Glutamatergic neuron (in vitro differentiated cells): ENCODE measurements at places on chromosomes 12 and 14. TPM values are rescaled to one million over a fixed set of nuclear protein-coding genes. Genes with fewer than 3 reads are reported as not detected.
A peak's percentile ranks its signal among the peaks of the same experiment; 100 is the strongest.

- no peaks in the 10 kb centered on the region for H3K27me3 ChIP-seq
- H3K27ac ChIP-seq: no peak overlapping the region
Observed at GRCh38 chr12:61384511-61384910, 875.7 kb upstream of the USP15 start.

GRCh38 chr14:55356913-55357312, 54.7 kb downstream of the ATG14 start:
- H3K36me3 ChIP-seq: no peaks in the 10 kb centered on the region
- H3K4me1 ChIP-seq: no peaks in the 10 kb centered on the region
- DNase-seq: no peak
- H3K27ac ChIP-seq: no peak overlapping the region
- no peak overlapping the region for H3K4me3 ChIP-seq

DNA sequence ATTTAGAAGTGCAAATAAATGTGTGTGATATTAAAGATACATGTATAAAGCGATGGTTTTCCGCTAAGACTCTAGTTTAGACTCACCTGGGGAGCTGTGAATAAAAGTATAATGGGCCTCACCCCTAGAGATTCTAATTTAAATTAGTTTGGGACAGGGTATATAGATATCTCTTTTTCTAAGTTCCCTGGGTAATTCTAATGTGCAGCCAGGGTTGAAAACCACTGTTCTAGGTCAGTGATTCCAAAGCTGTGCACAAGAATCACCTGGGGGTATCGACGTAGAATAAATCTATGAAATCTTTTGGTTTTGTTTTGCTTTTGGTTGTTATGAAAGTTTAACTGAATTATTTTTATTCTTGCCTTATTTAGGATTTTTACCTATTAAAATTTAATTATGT, 302.1 kb downstream of the KCNH5 start:
- no peak overlapping the region for H3K27ac ChIP-seq
- no peak overlapping the region for H3K4me3 ChIP-seq
- DNase-seq: no peak
- H3K4me1 ChIP-seq: peaks cover 7% of the 10 kb centered on the region
- no peaks in the 10 kb centered on the region for H3K36me3 ChIP-seq

- H3K4me3 ChIP-seq: peak overlapping the region; percentile 68
- peaks cover 54% of the 10 kb centered on the region for H3K4me1 ChIP-seq
Observed at GRCh38 chr14:96754162-96754844, 42.9 kb upstream of the VRK1 start.

DNA sequence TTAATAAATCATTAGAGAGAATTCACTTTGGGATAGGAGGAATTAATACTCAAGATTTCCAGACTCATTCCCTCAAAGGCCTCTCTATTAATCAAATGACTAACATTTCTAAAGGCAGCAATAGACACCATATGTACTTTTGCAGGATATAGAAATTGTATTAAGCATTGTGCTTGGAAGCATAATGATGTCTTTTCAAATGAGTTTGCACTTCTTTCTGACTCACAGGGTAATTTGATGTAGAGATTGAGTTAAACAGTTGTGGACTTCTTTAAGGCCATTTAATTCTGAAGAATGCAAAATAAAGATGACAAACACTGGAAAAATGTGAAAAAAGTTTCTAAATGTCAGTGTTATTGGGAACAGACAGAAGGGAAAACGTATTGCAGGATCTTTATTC, 63.4 kb upstream of the CSRP2 start:
- no peak for DNase-seq
- no peaks in the 10 kb centered on the region for H3K36me3 ChIP-seq
- H3K27ac ChIP-seq: no peak overlapping the region
- H3K4me3 ChIP-seq: no peak overlapping the region

GRCh38 chr12:24562771-24563431, 386.0 kb downstream of the BCAT1 start:
- H3K4me3 ChIP-seq: peak overlapping the region; percentile 98
- no peaks in the 10 kb centered on the region for H3K36me3 ChIP-seq
- H3K4me1 ChIP-seq: peaks cover 15% of the 10 kb centered on the region
- peak; percentile 72 for DNase-seq
- H3K27ac ChIP-seq: peak overlapping the region; percentile 97

DNA sequence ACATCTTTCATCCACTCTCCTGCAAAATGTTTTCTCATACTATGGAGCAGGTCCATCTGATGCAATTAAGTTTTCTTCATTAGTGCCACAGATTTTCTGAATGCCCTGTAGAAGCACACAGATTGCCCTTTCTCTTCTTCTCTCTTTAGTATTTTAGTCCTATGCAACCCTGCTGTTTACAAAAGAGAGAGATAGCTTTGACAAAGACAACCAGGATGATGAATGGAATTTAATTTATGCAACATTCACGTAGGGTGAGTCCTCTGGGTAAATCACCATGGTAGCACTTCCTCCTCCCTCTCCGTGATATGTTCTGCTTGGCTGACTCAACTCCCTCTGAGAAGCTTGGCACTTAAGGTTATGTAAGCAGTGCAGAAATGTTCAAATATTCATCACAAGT, 400.9 kb upstream of the PDE3A start:
- peak overlapping the region; percentile 84 for H3K27ac ChIP-seq
- H3K4me1 ChIP-seq: peaks cover 32% of the 10 kb centered on the region
- H3K36me3 ChIP-seq: no peaks in the 10 kb centered on the region
- no peak for DNase-seq
- H3K4me3 ChIP-seq: peak overlapping the region; percentile 41
- H3K27me3 ChIP-seq: no peaks in the 10 kb centered on the region

DNA sequence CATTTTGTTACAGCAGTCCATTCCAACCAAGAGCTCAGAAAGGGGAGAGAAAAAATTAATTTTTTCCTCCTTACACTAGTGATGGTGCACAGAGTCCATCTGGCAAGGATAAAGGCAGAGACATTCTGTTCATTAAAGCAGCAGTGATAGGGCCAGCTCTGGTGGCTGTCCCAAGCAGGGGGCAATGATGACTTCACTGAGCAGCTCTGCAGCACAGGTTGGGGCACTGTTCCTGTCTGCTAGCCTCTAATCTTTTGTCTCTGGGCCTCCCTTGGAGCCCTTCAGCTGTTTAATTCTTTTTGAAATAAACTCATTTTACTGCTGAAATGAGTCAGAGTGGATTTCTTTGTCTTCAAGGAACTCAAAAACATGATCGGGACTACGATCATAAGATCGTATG, 200.9 kb upstream of the PLXNC1 start:
- no peak for DNase-seq
- no peak overlapping the region for H3K27ac ChIP-seq
- no peaks in the 10 kb centered on the region for H3K4me1 ChIP-seq
- H3K4me3 ChIP-seq: no peak overlapping the region

GRCh38 chr12:101823891-101824290, 6.9 kb downstream of the GNPTAB start:
- H3K36me3 ChIP-seq: peaks cover 6% of the 10 kb centered on the region
- peak; percentile 38 for DNase-seq
- no peaks in the 10 kb centered on the region for H3K4me1 ChIP-seq
- no peaks in the 10 kb centered on the region for H3K27me3 ChIP-seq
- no peak overlapping the region for H3K4me3 ChIP-seq
- H3K27ac ChIP-seq: no peak overlapping the region

DNA sequence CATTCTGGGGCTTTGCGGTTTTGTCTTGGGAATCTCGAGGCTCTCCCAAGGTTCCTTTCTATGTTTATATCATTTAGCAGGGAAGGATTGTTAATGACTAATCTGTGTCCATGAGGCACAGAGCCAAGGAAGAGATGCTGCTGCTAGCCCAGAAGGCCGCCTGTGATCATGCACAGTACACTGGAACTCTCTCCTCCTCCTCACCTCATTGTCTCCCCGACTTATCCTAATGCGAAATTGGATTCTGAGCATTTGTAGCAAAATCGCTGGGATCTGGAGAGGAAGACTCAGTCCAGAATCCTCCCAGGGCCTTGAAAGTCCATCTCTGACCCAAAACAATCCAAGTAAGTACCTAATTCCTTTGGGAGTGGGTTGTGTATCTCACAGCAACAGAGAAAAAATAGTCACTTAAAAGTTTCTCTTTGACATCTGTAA, at the start of gene NR1H4:
Gene NR1H4 (plus strand): TSS at position 151 of the 435 bp plus-strand sequence. CDS start 19,458 bp downstream, outside the sequence.
- peaks cover 2% of the 10 kb centered on the region for H3K27me3 ChIP-seq
- H3K4me3 ChIP-seq: no peak within 1 kb of the TSS
- no peak for DNase-seq
- H3K36me3 ChIP-seq: no peaks in the 10 kb centered on the region

- no peak overlapping the region for H3K27ac ChIP-seq
- H3K4me3 ChIP-seq: no peak overlapping the region
- H3K4me1 ChIP-seq: no peaks in the 10 kb centered on the region
- H3K36me3 ChIP-seq: no peaks in the 10 kb centered on the region
Observed at GRCh38 chr12:74391283-74391682, 146.4 kb upstream of the ATXN7L3B start.

OR4E2 gene
- not detected for total RNA-seq

GRCh38 chr14:71555654-71556559, 376.3 kb upstream of the RGS6 start:
- H3K27ac ChIP-seq: no peak overlapping the region
- H3K4me1 ChIP-seq: peaks cover 8% of the 10 kb centered on the region
- H3K36me3 ChIP-seq: no peaks in the 10 kb centered on the region
- H3K4me3 ChIP-seq: no peak overlapping the region
- DNase-seq: no peak
- H3K27me3 ChIP-seq: peaks cover 3% of the 10 kb centered on the region

POTEG gene
- total RNA-seq: not detected

- no peaks in the 10 kb centered on the region for H3K27me3 ChIP-seq
- H3K4me3 ChIP-seq: no peak overlapping the region
- H3K4me1 ChIP-seq: no peaks in the 10 kb centered on the region
- no peaks in the 10 kb centered on the region for H3K36me3 ChIP-seq
Observed at GRCh38 chr14:22460461-22461195, 128.4 kb downstream of the DAD1 start.

STXBP6 gene
- 0.49 TPM for total RNA-seq

TSPAN19 gene
- total RNA-seq: 2.9 TPM

PTPRB gene
- 0.17 TPM for total RNA-seq

B4GALNT3 gene
- total RNA-seq: 3.3 TPM

GRCh38 chr14:58747181-58747580, 109.4 kb downstream of the DACT1 start:
- no peaks in the 10 kb centered on the region for H3K27me3 ChIP-seq
- H3K4me3 ChIP-seq: no peak overlapping the region
- H3K27ac ChIP-seq: no peak overlapping the region
- H3K4me1 ChIP-seq: peaks cover 11% of the 10 kb centered on the region
- DNase-seq: no peak

DNA sequence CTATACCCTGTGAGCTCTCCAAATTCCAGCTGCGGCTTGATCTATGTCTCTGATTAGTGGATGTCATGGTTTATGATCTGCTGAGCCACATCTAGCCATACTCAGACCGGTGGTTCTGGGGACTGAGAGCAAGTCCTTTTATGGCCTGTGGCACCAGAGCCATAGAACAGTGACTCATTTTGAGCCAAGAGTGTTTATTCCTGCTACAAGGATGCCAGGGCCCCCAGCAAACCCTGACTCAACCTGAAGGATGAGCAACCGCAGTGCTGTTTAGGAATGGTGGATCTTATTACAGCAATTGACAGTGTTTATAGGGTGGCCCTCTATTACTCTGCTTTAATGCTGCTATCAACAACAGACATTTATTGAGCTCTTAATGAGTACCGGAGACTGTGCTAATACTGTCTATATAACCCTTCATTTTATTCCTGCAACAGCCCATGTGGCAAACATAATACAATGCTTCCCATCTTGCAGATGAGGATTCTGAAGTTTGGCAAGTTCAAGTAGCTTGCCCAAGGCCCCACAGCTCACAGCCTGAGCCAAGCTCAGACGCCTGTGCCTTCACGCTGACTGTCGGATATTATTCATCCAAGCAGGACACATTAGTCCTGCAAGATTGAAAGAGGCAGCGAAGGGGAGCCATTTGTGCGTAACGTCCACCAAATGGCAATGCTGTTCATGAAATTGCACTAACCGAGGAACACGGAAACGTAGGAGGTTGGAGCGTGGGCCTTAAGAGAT, 273.6 kb upstream of the PWP1 start:
- H3K4me1 ChIP-seq: no peaks in the 10 kb centered on the region
- H3K27me3 ChIP-seq: peaks cover 10% of the 10 kb centered on the region
- H3K4me3 ChIP-seq: no peak overlapping the region
- no peak for DNase-seq

GRCh38 chr12:75711271-75711670, 199.9 kb upstream of the KRR1 start:
- H3K4me3 ChIP-seq: no peak overlapping the region
- H3K36me3 ChIP-seq: no peaks in the 10 kb centered on the region
- DNase-seq: no peak
- H3K27me3 ChIP-seq: no peaks in the 10 kb centered on the region
- no peak overlapping the region for H3K27ac ChIP-seq
- H3K4me1 ChIP-seq: peaks cover 18% of the 10 kb centered on the region

DEPDC4 gene
- total RNA-seq: 2.0 TPM

GRCh38 chr14:85038526-85039352, 491.2 kb upstream of the FLRT2 start:
- H3K4me1 ChIP-seq: peaks cover 18% of the 10 kb centered on the region
- no peak for DNase-seq
- peaks cover 2% of the 10 kb centered on the region for H3K27me3 ChIP-seq

- H3K4me1 ChIP-seq: peaks cover 8% of the 10 kb centered on the region
- peaks cover 5% of the 10 kb centered on the region for H3K27me3 ChIP-seq
- no peak for DNase-seq
- no peak overlapping the region for H3K4me3 ChIP-seq
- peaks cover 5% of the 10 kb centered on the region for H3K36me3 ChIP-seq
- H3K27ac ChIP-seq: no peak overlapping the region
Observed at GRCh38 chr12:113306382-113306781, 28.5 kb downstream of the SLC8B1 start.

DNA sequence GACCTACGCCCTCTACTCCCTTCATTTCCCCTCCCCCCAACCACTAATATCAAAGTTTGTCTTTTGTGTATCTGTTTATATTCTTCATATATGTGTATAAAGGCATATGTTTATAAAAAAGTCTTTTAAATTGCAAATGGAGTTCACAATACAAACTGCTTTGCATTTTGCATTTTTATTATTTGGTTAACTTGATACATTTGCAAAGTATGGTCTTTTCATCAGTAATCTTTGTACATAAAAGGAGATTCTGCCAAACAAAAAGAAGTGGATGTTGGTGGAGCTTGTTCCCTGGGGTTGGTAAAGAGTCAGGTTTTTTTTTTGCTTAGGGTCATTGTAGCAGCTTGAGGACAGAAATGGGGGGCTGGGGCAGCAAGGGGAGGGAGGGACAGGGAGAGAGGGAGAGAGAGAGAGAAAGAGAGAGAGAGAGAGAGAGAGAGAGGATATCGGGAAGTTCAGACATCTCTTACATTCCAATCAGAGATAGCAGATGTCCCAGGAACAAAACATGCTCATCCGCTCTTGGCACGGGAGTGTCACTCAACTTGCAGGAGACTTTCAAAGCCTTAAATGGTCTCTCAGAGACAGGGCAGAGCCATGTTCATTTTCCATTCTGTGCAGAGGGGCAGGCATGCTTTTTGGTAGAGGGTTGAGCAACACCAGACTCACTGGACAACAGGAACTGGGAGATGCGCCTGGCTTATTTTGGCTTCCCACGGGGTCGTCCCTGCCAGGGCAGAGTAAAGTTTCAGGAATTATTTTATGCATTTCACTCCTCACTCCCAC, 44.8 kb upstream of the TBX5 start:
- no peak overlapping the region for H3K4me3 ChIP-seq
- H3K27me3 ChIP-seq: peaks cover 28% of the 10 kb centered on the region
- H3K36me3 ChIP-seq: no peaks in the 10 kb centered on the region
- H3K27ac ChIP-seq: no peak overlapping the region
- no peak for DNase-seq
- peaks cover 8% of the 10 kb centered on the region for H3K4me1 ChIP-seq
